ENCODE measurements at places on chromosomes 12 and 14. TPM values are rescaled to one million over a fixed set of nuclear protein-coding genes. Genes with fewer than 3 reads are reported as not detected.
A peak's percentile ranks its signal among the peaks of the same experiment; 100 is the strongest.

- DNase-seq = no peak
Measured at GRCh38 chr12:110343114-110343513, 60.4 kb downstream of the ANAPC7 start.

- DNase-seq = no peak
Measured at GRCh38 chr14:104184506-104184905, 46.1 kb downstream of the KIF26A start.

- DNase-seq = no peak
Measured at GRCh38 chr12:4112290-4112689, 161.3 kb upstream of the CCND2 start.

DNA sequence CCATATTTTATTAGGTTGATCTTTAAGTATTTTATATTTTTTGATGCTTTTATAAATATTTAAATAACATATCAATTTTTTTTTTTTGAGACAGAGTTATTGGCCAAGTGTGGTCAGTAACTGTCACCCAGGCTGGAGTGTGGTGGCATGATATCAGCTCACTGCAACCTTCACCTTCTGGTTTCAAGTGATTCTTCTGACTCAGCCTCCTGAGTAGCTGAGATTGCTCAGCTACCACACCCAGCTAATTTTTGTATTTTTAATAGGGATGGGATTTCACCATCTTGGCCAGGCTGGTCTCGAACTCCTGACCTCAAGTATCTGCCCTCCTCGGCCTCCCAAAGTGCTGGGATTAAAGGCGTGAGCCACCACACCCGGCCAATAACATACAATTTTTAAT is 71.1 kb downstream of the FUT8 start:
- no peak for DNase-seq

- DNase-seq = peak; percentile 49
Measured at GRCh38 chr14:69848903-69849391, 30.3 kb upstream of the SMOC1 start.

GRCh38 chr14:76348898-76349297 is 27.0 kb upstream of the ESRRB start:
- peak; percentile 59 for DNase-seq

DNA sequence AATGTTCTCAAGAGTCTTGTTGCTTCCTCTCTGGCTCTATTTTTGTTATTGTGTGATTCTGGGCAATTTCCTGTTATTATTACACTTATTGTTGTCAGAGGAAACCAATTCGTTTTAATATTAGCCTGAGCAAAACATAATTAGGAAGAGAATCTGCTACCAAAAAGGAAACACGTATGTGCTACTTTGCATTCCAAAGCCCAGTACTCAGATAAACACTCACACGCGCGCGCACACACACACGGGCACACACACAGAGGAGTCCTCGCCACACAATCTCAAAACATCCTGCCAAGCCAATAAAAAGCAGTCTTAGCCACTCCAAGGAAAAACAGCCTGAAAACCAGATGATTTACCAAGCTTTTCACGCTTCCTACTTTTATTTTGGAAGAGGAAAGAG is 400.7 kb downstream of the NUAK1 start:
- DNase-seq = peak; percentile 51

DNA sequence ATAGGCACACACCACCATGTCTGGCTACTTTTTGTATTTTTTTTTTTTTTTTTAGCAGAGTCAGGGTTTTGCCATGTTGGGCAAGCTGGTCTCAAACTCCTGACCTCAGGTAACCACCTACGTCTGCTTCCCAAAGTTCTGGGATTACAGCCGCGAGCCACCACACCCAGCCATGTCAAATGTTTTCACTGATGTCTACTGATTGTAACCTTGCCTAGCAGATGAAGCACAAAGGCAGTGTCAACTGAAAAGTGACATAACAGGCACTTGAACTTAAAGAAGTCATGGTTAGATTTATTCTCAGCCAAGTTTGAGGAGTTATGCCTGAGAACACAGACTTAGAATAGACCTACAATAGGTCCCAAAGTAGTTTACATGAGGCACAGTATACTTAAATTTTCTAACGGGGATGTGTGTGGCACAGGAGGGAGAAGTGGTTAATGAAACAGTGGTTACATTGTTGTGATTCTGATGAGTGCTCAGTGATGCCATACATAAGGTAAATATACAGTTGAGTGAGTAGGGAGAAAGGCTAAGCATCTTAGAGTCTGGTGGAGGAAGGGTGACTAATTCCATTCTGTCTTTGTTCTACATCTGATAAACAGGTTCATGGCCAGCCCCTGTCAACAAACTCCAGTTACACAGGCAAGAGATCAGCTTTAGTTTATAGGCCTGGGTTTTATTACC is 12.6 kb upstream of the RNASE4 start:
- DNase-seq = no peak

Gene TXNDC16
- 5.8 TPM for total RNA-seq

Gene G2E3
- total RNA-seq = 21.3 TPM

Gene ESPL1
- total RNA-seq = 4.0 TPM

Gene ANKS1B
- total RNA-seq = 5.6 TPM

Gene GPR68
- total RNA-seq = 0.35 TPM

Gene TSHR
- total RNA-seq = 0.31 TPM

Gene SPTB
- 126 TPM for total RNA-seq
